ENCODE measurements at places on chromosomes 5 and 9.

DNA sequence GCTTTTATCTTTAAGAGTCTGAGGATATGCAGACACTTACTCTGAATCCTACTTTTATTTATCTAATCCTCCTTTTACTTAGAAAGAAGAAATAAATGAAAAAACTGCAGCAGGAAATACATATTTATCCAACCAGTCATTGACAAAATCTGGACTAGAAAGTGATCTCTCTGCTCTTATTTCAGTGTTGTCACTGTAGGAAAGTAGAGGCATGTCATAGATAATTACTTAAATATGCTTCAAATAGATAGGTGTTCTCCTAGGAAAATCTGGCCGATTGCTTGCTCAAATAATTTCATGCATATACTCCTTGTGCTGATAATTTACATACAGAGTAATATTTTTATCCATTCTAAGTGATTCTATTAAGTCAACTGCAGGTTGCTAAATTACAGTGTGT is 2001.9 kb upstream of the C9orf72 start:
- peak; percentile 51 for ATAC-seq

DNA sequence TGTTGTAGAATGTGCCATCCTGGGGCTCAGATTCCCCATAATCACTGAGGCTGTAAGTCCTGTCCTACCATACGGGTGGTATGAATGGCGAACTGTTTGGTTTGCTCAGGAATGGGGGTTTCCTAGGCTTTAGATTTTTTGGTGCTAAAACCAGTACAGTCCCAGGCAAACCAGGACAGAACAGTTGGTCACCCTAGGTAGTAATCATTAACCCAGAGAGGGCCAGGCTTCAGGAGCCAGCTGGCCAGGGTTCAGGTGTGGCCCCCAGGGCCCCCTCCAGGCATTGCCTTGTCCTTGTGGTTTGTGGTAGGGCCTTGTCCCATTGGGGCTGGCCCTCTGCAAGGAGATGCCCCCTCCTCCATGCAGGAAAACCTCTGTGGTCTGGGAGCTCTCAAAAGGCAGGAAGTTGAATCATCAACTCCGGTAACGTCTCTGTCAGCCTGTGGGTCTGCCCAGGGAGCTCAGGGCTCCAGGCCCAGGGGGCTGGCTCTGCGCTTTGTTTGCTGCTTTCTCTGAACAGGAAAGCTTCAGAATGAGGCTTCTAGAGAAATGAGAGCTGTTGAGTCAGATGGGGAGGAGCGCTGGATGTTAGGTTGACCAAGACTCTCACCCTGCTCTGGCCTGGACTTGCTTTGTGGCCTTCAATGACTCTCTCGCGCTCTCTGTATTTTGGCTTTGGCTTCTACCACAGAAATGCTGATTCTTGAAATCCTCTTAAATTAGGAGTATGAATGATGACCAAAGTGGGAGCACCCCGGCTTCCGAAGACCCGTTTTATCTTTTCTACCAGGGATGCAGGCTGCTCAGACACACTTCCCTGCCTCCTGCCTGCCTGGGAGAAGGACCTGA is 22.2 kb upstream of the JADE2 start:
- ATAC-seq, result peak; percentile 88

- ATAC-seq, result no peak
Measured at GRCh38 chr5:44862808-44863207, 54.1 kb downstream of the MRPS30 start.

- ATAC-seq, result no peak
Measured at GRCh38 chr5:130316971-130317680, 412.9 kb downstream of the CHSY3 start.

DNA sequence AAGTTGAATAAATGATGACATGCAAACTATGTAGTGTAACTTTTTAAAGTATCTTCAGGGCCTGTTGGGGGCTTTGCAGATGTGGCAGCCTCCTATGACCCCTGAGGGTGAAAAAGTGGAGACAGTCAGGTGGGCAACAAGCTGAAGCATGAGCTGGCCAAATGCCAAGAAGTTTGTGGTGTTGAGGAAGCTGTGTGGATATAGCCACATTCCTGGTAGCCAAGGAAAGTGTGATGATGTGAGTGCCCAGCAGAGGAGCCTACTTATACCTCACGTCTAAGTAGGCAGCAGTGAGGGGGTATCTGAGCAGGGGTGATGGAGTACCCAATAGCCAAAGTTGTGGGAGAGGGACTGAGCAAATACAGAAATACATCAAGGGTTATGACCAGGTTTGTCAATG is 621.2 kb upstream of the CDH6 start:
- ATAC-seq, result no peak

- ATAC-seq, result no peak
Measured at GRCh38 chr5:107310181-107310580, 360.6 kb downstream of the EFNA5 start.

DNA sequence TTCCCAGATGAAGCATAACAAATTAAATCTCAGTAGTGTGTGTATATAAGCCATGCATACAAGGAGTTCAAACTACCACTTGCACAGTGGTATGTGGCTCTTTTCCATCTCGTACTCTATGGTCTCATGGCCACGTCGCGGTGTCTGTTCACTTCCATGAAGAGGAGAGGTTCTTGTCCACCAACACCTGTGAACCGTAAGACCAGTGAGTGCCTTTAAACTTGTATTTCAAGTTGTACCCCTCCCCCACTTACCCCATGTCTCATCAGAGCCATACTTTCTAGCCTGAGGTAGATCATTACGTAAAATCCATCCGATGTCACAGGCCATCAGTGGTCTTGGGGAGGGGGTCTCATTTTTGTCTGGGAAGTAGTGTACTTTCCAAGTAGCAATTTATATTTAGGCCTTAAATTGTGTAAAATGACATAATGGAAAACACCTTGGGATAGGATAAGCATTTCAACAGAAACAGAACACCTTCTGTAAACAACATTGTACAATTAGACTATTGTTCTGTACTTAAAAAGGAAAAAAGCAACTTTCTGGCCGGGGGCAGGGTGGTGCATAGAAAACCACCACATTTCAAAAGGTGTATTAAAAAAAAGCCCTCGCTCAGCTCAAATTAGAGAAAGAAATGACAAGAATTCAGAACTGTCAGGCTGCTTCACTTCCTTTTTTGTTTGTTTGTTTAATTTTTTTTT is 163.0 kb downstream of the SMARCA2 start:
- ATAC-seq, result no peak

- ATAC-seq, result no peak
Measured at GRCh38 chr9:82184524-82184923, 196.0 kb downstream of the SPATA31D1 start.

GRCh38 chr5:152332716-152333460 is 72.2 kb downstream of the NMUR2 start:
- no peak for ATAC-seq

DNA sequence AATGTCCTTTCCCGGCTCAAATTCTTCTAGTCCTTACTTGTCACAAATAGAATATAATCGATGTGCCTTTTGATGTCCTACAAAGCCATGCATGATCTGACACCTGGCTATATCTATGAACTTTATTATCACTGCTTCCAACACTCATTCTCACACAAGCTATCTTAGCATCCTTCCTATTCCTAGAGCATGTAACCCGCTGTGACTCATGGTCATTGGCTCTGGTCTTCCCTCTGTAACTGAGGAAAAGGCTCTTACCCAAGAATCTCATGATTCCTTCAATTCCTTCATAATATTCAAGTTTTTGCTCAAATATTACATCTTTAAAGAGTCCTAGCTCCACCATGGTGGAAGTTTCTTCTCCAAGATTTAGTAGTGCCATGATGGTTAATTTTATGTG is 480.0 kb upstream of the PAPPA start:
- peak; percentile 17 for ATAC-seq

DNA sequence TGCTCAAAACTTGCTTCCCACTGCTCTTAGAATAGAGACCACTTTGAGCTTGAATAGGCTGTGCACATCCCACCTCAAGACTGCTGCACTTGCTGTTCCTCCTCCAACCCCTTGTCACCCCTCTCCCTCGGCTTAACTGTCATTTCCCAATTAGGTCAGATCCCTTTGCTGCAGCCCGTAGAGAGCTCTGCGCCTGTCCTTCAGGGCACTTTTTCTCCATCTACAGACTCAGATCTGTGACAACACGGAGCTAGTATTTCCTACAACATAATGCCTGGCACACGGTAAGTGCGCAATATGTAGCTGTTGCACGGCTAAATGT is 485 bp upstream of the HABP4 start:
- peak; percentile 55 for ATAC-seq

- ATAC-seq, result peak; percentile 91
Measured at GRCh38 chr5:53406630-53407316, 73.7 kb upstream of the FST start.

DNA sequence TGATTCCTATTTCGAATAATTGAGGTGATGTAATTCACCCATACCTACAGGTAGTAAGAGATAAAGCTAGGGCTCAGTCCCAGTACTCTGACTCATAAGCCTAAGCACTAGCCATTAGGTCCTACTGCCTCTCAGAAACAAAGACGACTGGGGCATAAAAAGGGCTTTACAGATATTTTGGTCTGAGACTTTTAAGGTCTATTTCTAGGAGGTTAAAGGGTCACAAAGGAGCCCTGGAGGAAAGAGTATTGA is 69.8 kb downstream of the SGCD start:
- ATAC-seq, result no peak

DNA sequence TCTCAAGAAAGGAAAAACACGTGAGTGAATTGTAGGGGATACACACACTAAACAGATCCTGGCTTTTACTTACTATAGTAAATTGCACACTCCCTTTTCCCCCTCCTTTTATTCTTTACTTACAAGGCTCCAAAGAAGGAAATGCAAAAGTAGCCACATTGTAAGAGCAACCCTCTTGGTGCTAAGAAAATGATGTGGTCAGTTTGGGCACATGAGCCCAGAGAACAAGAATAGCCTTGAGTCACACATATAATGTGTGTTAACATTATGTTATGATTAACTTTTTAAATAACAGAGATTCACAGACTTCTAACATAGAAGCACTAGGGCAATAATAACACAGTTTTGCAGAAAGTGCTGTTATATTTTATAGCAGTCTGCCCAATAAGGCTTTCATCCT is 48.5 kb downstream of the PCSK5 start:
- no peak for ATAC-seq

DNA sequence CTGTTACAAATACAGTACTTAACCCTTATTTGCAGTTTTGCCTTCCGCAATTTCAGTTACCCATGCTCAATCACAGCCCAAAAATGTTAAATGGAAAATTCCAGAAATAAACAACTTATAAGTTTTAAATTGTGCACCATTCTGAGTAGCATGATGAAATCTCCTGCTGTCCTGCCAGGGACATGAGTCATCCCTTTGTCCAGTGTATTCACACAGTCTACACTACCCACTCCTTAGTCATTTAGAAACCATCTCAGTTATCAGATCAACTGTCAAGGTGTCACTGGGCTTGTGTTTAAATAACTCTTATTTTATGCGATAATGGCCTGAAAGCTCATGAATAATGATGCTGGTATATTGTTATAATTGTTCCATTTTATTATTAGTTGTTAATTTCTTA is 95.8 kb downstream of the PLCXD3 start:
- ATAC-seq, result peak; percentile 86

GRCh38 chr5:66312266-66312665 is 168.2 kb downstream of the SREK1 start:
- no peak for ATAC-seq

DNA sequence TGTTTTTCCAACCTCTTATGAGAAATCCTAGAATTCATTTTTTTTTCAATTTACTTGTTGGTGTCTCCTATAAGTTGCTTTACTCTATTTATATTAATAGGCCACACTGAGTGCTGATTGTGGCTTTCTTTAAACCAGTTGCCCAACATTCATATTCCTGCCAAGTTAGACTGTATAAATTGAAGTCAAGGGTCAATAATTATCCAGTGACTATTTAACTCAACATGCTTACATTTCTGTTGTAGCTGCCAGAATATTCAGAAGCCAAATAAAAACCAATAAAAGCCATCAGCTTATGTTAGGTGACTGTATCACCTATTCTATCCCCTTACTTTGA is 169.0 kb downstream of the PTPRD start:
- ATAC-seq, result no peak

DNA sequence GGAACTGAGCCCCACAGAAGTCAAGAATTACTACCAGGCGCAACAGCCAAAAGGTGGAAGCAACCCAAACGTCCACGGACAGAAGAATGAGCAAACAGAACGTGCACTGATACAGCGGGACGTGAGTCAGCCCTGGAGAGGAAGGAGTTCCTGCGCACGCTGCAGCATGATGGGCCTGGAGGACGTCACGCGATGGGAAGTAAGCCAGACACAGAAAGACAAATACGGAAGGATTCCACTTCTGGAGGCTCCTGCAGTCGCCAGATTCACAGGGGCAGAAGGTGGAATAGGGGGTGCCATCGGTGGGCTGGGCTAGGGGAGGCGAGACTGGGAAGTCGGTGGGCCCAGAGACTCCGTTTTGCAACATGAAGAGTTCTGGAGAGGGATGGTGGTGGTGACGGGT is 80.3 kb upstream of the PHYKPL start:
- no peak for ATAC-seq

DNA sequence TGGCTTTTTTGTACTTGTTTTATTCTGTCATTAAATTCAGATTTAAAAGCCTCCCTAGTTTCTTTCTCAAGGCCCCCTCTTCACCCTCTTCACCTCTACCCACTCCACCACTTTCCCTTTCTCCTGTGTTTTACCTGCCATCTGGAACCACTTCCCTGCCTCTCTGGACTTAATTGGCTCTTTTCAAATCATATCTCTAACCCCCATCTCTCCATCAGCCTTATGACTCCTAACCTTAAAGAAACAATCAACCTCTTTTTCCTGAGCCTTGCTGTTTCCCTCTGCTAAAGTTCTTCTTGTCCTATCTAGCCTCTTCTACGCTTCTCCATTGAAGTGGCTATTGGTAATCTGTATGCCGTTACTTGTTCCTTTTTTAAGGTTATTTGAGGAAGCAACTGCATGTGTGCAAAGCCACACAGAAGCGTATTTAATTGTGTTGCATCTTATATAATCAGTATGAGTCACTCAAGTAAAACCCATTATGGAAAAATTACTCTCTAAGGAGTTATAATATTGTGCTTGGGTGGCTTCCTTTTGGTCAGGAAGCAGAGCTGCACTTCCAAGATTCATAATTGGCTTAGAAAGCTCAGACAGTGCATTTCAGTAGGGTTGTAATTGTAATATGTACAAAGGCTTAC is 653.6 kb upstream of the ITGA1 start:
- ATAC-seq, result no peak

DNA sequence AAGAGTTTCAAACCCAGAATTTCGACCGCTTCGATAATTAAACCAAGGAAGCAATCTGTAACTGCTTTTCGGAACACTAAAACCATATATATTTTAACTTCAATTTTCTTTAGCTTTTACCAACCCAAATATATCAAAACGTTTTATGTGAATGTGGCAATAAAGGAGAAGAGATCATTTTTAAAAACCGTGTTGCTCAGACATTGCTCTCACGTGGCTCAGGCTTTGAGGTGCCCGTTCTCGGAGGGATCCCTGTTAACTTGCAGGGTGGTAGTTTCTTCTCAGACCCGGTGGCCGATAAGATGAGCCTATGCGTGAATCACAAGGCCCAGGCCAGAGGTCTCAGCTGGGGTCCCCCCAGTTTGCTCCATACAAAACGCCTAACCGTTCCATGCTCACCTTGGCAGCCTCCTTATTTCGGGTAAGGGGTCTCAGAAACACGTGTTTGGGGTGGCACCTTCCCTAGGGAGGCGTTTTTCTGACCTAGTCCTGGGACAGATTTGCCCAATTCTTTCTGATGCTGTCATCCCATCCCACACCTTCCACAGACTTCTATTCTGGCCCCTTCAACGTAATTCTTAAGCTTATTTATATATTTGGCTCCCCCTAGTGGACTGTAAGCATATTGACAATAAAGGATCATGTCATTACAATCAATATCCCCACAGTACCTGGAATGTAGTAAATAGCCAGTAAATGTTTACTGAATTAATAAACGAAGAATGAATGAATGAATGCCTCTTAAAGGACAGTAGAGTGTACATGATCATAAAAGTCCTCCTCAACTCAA is 48.1 kb downstream of the THBS4 start:
- peak; percentile 91 for ATAC-seq

- ATAC-seq, result peak; percentile 13
Measured at GRCh38 chr9:134626571-134627416, 14.8 kb upstream of the COL5A1 start.

Data from SK-N-SH treated with all-trans-retinoic acid at 6 μM for 48 hours (cell line).